Activated CD4-positive, alpha-beta T cell treated with anti-CD3 and anti-CD28 coated beads, Interleukin-2, amount 10 ng/mL, durations not matched to agents 24 days and 14 days (primary cell): ENCODE measurements at places on chromosomes 12 and 14.

DNA sequence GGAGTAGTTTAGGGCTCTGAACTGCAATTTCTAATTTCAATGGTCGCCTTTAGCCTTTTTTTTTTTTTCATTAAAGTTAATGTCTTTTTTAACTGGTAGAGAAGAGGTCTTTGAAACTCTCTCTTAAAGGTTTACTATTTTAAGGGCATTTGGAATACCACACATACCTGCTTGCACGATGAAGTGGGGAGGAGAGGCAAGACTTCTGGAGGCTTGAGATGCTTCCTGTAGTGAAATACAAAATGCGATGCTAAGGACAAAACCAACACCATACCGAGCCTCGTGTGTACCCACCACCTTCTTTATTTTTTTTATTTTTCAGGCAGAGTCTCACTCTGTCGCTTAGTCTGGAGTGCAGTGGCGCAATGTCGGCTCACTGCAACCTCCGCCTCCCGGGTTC, 57.4 kb downstream of the GLT1D1 start:
- DNase-seq: no peak
- H3K36me3 ChIP-seq: no peaks in the 10 kb centered on the region
- H3K4me1 ChIP-seq: peaks cover 13% of the 10 kb centered on the region
- H3K27ac ChIP-seq: no peak overlapping the region

DNA sequence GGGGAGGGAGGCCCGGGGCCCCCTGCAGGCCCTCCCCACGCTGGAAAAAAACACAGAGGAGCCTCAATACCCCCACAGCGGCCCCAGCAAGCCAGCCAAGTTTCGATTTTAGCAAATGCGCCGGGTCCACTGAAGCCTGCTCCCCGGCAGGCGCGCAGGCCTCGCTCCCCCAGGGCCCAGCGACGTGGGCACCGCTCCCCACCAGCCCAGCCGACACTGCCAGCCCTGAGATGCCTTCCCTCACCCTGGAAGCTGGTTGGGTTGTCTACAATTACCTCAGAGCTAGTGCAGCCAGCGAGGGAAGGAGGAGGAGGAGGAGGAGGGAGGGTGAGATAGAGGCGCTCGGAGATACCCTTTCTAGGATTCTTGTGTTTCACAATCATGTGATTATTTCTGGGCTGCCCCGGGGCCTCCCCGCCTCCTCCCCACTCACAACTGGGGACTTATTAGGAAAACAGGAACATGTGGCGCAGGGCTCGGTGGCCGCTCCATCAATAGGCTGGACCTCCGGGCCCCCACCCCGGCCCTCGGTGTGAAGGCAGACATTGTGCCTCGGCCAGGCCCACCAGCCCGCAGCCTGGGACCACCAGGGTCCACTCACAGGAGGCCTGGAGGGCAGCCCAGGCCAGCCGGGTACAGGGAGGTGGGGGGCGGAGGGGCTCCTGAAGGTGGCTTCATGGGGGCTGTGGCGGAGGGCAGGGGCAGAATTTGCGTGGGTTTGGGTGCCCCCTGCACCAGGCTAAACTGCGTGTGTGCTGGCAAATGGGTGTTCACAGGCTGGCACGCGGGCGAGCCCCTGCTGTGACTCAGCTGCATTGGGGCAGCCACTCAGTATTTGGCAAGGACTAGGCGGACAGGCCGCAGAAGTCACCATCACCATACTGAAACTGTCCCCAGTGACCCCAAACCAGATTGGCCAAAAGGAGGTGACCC, 109.9 kb downstream of the NCOR2 start:
- peak overlapping the region; percentile 77 for H3K27ac ChIP-seq
- peaks cover 41% of the 10 kb centered on the region for H3K4me1 ChIP-seq
- peak; percentile 84 for DNase-seq
- peaks cover 35% of the 10 kb centered on the region for H3K36me3 ChIP-seq

DNA sequence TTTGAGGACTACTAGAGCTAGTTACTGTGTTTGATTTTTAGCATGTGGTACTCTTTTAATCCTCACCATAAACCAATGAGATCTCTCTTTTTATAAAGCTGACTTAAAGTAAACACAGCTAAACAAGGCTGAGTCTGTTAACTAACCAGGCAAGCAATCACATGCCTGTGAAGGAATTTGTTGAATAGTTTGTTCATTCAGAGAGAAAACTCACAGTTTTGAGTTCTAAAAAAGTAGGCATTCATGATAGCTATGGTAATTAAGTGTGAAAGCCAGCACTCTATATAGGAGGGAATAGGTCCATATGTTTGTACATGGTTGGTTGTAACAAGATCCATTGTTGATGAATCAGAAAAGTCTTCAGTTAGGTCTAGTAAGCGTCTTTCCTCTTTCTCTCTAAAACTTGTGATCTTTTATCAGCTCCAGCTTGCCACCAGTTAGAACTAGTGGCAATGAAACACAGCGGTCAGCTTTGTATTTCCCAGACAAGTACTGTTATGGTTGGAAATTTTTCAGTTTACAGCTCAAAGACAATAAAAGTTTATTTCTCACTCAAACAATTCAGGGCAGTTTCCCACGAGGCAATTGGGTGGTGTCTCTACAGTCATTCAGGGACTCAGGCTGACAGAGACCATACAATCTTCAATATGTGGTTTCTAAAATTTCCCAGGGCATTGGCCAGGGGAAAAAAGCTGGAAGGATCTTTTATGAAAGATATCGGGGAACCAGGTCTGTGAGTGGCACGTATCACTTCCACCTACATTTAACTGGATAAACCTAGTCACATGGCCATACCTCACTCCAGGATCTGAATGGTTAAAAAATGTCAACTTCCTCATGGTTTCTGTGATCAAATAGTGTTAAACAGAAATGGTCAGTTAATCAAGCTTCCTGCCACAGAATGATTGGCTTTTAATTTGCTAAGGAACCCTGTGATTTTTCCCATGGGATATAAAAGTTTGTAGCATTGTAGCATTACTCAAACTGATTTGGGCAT, 203.1 kb downstream of the KIF21A start:
- no peak overlapping the region for H3K27ac ChIP-seq
- H3K36me3 ChIP-seq: no peaks in the 10 kb centered on the region
- no peaks in the 10 kb centered on the region for H3K4me1 ChIP-seq
- no peak for DNase-seq
- H3K4me3 ChIP-seq: no peak overlapping the region
- no peaks in the 10 kb centered on the region for H3K27me3 ChIP-seq

GRCh38 chr12:53205747-53206419, 1.2 kb downstream of the ITGB7 start:
- DNase-seq: peak; percentile 93
- peak overlapping the region; percentile 88 for H3K27ac ChIP-seq
- peaks cover 61% of the 10 kb centered on the region for H3K4me1 ChIP-seq
- H3K36me3 ChIP-seq: peaks cover 39% of the 10 kb centered on the region
